Activated naive CD4-positive, alpha-beta T cell treated with anti-CD3 and anti-CD28 coated beads for 36 hours (primary cell): ENCODE measurements at places on chromosomes 3 and 15.
A peak's percentile ranks its signal among the peaks of the same experiment; 100 is the strongest.

GRCh38 chr3:44252332-44252959 lies 10.8 kb downstream of the TOPAZ1 start:
- no peak for DNase-seq

DNA sequence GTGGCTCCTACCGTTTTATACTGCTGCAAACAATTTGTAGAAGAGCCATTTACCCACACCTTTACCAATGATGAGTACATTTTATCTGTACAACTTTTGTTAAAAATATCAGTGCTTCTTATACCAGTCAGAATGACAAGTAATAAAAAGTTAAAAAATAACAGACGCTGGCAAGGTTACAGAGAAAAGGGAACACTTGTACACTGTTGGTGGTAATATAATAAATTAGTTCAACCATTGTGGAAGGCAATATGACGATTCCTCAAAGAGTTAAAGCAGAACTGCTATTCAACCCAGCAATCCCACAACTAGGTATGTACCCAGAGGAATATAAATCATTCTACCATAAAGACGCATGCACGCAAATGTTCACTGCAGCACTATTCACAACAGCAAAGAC lies 51.9 kb downstream of the ARRDC4 start:
- DNase-seq, result no peak

DNA sequence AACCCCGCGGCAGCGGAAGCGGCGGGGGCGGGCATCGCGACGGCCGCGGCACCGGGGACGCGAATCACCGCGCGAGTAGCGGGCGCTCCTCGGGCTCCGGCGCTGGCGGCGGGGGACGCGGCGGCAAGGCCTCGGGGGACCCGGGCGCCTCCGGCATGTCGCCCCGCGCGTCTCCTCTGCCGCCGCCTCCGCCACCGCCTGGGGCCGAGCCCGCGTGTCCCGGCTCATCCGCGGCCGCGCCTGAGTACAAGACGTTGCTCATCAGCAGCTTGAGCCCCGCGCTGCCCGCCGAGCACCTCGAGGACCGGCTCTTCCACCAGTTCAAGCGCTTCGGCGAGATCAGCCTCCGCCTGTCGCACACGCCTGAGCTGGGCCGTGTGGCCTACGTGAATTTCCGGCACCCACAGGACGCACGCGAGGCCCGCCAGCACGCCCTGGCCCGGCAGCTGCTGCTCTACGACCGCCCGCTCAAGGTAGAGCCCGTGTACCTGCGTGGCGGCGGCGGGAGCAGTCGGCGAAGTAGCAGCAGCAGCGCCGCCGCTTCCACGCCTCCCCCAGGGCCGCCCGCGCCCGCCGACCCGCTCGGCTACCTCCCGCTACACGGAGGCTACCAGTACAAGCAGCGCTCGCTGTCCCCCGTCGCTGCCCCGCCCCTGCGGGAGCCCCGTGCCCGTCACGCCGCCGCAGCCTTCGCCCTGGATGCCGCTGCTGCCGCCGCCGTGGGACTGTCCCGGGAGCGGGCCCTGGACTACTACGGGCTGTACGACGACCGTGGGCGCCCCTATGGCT lies 675 bp downstream of the RBM15B start:
- DNase-seq, result peak; percentile 43

- DNase-seq, result peak; percentile 69
Observed at GRCh38 chr15:80977627-80978036, 12.0 kb downstream of the MESD start.

- DNase-seq, result no peak
Observed at GRCh38 chr3:68648494-68648893, 283.9 kb downstream of the TAFA4 start.

- no peak for DNase-seq
Observed at GRCh38 chr15:66947471-66947870, 117.9 kb upstream of the SMAD3 start.

GRCh38 chr3:50600841-50601591 lies 10.6 kb downstream of the CISH start:
- DNase-seq, result peak; percentile 95

DNA sequence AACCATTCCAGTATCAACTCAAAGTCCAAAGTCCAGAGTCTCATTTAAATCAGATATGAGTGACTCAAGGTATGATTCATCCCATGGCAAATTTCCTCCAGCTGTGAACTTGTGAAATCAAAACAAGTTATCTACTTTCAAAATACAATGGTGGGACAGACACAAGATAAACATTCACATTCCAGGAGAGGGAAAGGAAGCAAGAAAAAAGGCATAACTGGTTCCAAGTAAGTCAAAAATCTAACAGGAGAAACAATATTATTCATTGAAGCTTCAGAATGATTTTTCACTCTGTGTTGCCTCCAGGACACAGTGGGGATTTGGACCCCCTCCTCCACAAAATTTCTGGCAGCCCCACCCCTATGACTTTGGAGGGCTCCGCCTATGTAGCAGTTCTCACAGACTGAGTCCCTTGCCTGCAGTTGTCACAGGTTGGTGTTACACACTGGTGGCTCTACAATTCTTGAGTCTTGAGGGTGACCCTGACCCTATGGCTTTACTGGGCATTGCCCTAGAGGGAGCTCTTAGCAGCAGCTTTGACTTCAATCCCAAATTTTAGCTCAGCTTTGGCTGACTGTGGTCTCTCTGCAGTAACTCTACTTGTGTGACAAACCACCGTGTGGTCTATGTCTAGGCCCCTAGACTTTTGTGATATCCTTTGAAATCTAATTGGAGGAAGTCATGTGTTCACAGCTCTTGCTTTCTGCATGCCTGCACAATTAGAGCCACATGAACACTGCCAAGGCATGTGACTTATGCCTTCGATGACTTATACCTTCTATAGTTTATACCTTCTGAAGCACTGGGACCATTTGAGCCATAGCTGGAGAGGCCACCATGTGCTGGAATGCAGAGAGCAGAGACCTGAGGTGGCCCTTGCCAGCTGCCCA lies 644.2 kb downstream of the GRM7 start:
- DNase-seq, result no peak

GRCh38 chr15:92807971-92808571 lies 92.1 kb upstream of the CHD2 start:
- peak; percentile 27 for DNase-seq

GRCh38 chr15:66936109-66936860 lies 129.1 kb upstream of the SMAD3 start:
- DNase-seq, result no peak

- DNase-seq, result no peak
Observed at GRCh38 chr3:4856136-4856535, 123.1 kb upstream of the BHLHE40 start.

DNA sequence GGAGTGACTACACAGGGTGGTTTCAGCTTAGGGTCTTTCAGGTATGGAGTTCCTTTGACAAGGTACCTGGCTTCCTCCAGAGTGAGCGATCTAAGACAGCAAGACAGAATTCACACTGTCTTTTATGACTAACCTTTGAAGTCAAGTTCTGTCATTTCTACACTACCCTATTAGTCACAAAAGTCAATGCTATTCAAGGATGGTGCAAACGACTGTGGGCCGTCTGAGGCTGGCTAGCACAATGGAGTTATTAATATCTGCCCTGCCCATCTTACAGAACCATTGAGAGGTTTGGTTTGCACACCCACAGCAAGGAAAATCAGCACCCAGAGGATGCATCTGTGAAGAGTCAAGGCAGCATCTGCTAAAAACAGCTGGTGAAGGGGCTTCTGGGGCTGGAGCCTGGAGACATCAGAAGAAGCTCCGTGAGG lies 62.9 kb upstream of the XCR1 start:
- peak; percentile 51 for DNase-seq

DNA sequence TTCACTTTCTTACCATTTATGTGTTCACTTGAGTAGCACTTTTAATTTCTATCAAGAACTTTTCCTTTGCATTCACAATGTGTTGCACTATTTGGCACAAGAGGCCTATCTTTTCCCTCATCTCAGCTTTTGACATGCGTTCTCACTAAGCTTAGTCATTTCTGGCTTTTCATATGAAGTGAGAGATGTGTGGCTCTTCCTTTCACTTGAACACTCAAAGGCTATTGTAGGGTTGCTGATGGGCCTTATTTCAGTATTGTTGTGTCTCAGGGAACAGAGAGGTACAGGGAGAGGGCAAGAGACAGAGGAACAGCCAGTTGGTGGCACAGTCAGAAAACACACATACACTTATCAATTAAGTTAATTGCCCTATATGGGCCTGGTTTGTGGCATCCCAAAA lies 127.4 kb upstream of the MLF1 start:
- no peak for DNase-seq

DNA sequence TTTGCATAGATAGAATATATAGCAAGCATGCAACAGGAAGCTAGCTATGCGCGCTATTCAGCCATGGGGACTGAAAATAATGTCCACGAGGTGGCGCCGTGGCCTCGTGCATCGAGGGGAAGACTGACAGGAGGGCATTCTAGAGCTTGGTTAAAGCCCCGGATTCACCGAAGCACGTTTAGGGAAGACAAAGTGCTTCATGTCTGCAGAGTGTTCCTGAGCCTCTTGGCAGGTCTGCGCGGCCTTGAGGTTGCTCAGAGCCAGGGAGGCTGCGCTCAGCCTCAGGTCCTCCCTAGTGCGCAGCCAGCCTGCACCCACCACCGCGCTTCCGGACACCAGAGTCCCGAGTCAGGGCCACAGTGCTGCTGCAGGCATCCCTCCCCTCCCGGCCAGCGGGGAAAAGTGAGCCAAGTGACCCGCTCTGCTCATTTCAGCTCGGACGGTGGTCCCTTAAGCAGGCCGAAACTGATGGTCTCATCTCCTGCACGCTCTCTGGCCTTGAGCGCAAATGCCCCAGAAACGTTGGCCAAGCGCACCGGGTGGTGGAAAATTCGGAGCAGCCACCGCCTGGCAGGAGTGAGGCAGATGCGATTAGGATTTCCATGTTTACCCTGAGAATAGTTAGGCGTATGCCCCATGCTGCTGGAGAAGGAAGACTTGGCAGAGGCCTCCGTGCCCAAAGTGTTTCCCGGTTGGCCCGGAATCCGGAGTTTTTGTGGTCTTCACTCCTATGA lies 24.8 kb downstream of the GABRA5 start:
- peak; percentile 77 for DNase-seq

GRCh38 chr15:100759106-100759505 lies 120.5 kb upstream of the ALDH1A3 start:
- no peak for DNase-seq

- DNase-seq, result peak; percentile 25
Observed at GRCh38 chr3:30611613-30612436, 5.4 kb downstream of the TGFBR2 start.

GRCh38 chr3:10471054-10471688 lies 34.2 kb downstream of the ATP2B2 start:
- peak; percentile 9 for DNase-seq

- no peak for DNase-seq
Observed at GRCh38 chr3:57064001-57064400, 3.5 kb downstream of the SPATA12 start.

DNA sequence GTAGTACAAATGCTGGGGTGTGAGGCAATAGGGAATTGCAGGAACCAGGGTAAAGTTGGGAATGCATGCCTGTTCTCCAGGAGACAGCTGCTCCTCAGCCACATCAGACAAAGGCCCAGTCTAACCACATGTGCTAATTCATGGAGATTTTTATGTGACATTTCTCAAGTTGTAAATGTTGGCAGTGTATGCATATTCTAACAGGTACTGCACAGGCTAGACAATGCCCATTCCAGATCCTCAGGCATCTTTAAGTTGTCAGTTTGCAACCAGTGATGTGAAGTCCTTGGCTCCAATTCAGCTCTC lies 84.9 kb downstream of the EEFSEC start:
- no peak for DNase-seq

GRCh38 chr15:60726576-60726975 lies 247.6 kb upstream of the ICE2 start:
- DNase-seq, result no peak

DNA sequence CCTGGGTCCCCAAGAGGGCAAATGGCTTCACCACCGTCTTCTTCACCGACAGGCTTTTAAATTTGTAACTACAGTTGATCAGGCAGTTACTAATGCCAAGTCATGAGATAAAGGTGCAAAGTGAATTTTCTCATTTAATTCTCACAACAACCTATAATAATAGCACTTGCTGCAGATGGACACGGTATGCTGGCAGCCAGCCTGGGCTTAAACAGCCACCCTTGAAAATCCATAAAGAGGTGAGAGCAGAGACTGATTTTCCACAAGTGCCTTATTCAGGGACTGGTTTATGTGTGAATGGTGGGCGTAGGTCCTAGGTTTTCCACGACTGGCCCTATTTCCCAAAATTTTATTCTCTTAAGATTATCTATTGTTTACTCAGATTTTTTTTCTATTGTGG lies 117.8 kb downstream of the RAB11A start:
- DNase-seq, result no peak

GRCh38 chr3:155069729-155070128 lies 10.4 kb upstream of the MME start:
- DNase-seq, result no peak

GRCh38 chr3:188663839-188664238 lies 507.9 kb upstream of the TPRG1 start:
- no peak for DNase-seq

- DNase-seq, result no peak
Observed at GRCh38 chr15:19984101-19984500, 557.5 kb downstream of the GOLGA6L6 start.

DNA sequence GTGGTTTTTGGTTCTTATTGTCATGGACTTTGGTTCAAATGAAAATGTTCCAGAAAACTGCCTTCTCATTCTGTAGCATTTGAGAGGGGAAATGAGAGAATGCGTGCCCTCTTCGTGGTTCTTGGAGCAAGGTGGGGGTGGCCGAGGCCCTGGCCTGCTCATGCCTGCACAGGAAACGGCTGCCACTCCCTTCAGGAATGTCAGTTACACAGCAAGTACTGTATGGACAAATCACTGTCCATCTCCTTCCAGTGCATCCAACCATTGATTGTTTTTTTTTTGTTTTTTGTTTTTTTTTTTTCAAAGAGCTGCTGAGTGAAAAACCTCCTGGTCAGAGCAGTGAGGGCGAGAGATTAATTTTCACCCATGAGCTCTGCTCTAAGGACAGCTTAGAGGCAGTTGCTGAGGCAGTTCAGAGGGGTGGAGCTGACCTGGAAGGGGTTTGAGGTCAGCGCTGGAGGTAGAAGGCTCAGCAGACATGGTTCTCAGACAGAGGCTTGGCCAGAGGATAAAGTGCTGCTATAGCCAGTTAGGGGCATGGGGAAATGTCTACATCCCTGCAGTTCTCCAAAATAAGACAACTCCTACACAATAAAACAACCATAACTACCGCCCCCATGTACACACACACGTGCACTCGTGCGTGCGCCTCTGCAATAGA lies 20.2 kb upstream of the KIF23 start:
- no peak for DNase-seq

- peak; percentile 44 for DNase-seq
Observed at GRCh38 chr3:136862617-136863322, 762 bp downstream of the NCK1 start.

- DNase-seq, result no peak
Observed at GRCh38 chr3:5651351-5651750, 463.8 kb downstream of the EDEM1 start.

- no peak for DNase-seq
Observed at GRCh38 chr3:141093397-141093796, 42.2 kb downstream of the SPSB4 start.

GRCh38 chr3:3618623-3619022 lies 180.6 kb upstream of the LRRN1 start:
- no peak for DNase-seq

- DNase-seq, result no peak
Observed at GRCh38 chr3:172089250-172089649, 49.9 kb downstream of the FNDC3B start.
